Hindlimb muscle (tissue), 1 donor: ENCODE measurements at places on chromosomes 1 and 21.

- no peak for DNase-seq
Observed at GRCh38 chr1:21379571-21379970, 60.4 kb upstream of the NBPF3 start.

DNA sequence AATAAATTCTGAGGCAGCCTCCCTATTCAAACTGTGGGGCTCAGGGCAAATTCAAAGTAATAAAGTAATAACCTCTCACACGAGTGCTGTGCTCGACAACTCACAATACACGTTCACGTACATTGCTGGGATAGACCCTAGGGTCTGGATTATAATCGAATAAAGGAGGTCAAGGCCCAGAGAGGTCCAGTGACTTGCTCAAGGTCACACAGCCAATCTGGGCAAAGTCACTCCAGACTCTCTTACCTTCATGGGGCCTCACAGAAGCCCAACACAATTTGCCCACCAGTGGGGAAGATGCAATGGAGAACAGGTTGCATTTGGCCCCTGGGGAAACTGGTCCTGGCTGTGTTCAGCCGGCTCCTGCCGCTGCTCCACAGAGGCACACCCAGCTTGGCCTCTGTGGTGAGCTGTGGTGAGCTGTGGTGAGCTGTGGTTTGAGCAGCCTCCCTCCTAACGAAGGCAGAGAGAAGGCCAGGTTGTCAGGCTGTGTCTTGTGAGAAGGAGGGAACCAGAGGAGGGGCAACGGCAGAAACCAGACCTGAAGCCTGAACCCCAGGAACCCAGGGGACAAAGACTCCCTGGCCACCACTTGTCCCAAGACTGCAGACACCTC, 35.1 kb downstream of the NUAK2 start:
- DNase-seq: no peak

DNA sequence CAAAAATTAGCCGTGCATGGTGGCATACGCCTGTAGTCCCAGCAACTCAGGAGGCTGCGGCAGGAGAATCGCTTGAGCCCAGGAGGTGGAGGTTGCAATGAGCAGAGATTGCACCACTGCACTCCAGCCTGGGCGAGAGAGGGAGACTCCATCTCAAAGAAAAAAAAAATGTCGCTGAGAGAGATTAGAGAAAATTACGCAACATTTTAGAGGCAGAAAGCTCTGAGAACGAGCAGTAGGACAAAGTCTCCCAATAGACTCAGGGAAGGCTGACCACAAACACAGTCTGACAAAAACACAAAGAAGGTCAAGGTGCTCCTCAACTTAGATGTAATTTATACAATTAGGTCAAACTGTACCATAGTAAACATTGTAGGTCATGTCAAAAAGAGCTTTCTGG, 367.6 kb upstream of the ZRANB2 start:
- no peak for DNase-seq

- DNase-seq: no peak
Observed at GRCh38 chr1:24126018-24126671, 14.2 kb upstream of the MYOM3 start.

GRCh38 chr1:67791686-67792085, 41.6 kb downstream of the GNG12 start:
- no peak for DNase-seq

DNA sequence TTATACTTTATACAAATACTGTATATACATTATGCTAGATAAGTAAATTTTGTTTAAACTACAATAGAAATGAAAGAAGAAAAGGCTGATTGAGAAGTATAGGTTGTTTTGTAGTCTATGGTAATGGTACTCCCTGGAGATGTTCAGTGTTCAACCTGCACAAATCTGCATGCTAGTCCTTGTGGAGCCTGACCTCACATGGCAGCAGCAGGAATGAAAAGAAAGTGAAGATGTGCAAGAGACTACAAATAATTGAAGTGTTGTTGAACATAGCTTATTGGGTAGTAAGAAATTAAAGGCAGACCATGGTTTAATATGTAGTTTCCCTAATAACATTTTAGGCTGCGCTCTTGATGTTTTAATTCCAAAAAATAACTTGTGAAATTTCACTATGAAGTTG, 201.2 kb downstream of the TGFB2 start:
- no peak for DNase-seq

GRCh38 chr1:64663668-64664067, 81.2 kb upstream of the RAVER2 start:
- DNase-seq: no peak

- peak; percentile 36 for DNase-seq
Observed at GRCh38 chr21:18499761-18500376, 96.3 kb upstream of the TMPRSS15 start.

DNA sequence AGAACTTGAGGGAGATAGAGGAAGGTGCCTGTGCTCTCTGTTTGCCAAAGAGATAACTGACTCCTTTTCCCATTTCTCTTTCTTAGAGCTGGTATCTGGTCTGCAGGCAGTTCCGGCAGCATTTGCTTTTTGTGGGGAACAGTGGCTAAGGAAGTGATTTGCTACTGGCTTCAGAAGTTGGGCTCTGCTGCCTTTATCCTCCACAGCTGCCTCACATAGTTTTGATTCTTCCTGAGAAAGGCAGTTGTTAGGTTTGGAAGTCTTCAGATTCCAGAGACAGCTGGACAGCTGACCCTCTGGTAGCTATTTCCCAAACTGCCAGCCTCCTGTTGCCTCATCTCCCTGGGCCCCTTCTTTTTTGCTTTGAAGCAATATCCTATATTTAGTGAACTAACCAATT, 62.6 kb upstream of the MACF1 start:
- no peak for DNase-seq

- DNase-seq: no peak
Observed at GRCh38 chr1:66493731-66494130, 40.2 kb upstream of the SGIP1 start.

DNA sequence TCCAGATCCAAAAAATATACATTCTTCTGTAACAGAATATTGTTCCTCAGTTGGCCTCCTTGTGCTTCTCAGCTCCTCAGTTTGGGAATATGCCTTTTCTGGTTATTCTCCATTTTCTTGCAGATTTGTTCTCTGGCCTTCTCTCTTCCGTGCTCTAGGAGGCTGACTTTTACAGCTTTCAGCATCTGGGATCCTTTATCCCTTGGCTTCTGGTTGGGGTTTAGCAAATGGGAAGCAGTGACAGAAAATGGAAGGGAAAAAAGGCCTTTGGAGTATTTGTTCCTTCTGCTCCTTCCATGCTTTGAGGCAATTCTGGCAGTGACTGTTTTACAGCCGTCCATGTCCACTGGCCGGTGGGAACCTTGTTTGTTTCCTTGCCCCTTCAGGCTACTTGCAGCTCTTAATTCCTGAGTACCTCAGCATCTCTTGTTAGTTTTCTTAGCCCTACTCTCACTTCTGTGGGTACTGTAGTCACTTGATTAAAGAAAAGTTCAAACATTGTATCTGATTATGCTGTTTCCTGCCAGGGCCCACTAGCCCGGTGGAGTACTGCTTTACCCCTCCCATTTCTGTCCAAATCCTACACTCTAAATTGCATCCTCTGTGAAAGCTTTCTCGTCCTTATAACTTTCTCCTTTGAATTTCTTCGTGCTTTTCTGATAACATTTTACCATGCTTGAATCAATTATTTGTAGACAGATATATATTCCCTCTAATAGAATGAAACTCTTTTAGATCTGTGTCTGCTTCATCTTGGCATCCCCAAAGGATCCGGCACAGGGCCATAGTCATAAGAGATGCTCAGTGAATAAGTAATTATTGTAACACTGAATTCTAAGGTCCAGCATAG, 118.2 kb downstream of the OSBPL9 start:
- DNase-seq: peak; percentile 13

GRCh38 chr1:169133801-169134502, 27.5 kb downstream of the ATP1B1 start:
- DNase-seq: no peak

DNA sequence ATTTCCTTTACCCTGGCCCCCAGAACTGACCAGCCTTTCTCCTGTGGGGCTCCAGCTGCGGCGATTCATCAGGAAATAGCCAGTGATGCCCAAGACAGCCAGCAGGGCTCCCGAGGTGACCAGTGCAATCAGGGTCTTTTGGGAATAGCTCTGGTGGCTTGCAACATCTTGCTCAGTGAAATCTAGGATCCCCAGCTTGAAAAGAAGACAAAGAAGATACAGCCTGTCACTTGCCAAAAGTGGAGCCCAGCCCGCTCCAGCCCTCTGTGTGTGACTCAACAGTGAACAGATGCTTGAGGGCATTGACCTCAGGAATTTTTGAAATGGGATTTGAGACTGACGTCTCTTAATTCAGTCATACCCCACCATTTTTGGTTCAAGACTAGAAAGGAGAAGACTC, 22.3 kb downstream of the CD34 start:
- DNase-seq: no peak

DNA sequence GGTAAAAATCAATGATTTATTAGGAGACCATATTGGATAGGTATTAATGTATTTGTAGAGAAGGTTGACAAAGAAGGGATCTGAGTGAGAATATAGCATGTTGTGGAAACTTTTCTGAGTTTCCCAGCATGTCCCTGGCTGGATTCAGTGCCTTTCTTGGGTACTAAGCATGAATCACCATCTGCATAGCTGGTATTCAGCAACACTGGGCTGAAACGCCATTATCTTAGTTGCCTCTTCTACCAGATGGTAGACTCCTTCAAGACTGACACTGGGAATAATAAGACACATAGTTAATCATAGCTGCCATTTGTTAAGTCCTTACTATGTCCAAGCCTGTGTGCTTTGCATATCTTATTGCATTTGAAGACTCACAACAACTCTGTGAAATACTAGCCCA, 45.5 kb downstream of the ATP5PF start:
- no peak for DNase-seq

DNA sequence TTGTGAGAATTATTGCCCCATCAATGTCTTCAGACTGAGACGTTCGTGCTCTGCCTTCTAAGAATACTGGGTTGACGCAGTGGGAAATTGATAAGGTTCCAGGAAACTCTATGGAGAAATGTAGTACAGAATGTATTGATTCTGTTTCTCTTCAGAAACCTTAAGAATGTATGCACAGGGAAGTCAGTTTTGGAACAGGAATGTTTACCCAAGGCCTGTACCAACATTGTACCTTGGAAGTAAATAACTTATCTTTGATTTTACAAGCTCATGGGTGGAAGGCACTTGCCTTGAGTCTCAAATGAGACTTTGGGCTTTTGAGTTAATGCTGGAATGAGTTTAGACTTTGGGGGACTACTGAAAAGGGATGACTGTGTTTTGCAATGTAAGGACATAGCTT, 59.5 kb upstream of the PCP4 start:
- no peak for DNase-seq

GRCh38 chr1:101370488-101370887, 133.7 kb downstream of the S1PR1 start:
- DNase-seq: no peak

DNA sequence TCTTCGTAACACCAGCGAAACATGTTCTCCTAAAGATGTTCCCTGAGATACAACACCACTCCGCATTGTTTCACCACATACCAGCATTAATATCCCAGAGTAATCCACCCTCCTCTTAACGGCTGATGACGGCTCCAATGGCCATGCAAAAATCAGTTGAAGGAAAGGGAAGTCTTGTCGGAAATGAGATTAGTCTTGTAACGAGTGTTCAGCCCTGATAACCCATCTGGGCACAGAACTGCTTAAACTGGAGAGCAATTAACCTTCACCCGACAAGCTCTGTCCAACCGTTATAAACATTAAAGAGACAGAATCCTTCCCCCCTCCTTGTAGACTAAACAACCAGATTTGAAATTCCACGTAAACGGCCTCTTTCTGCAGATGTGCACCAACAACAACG, 21.9 kb downstream of the ERG start:
- DNase-seq: no peak

DNA sequence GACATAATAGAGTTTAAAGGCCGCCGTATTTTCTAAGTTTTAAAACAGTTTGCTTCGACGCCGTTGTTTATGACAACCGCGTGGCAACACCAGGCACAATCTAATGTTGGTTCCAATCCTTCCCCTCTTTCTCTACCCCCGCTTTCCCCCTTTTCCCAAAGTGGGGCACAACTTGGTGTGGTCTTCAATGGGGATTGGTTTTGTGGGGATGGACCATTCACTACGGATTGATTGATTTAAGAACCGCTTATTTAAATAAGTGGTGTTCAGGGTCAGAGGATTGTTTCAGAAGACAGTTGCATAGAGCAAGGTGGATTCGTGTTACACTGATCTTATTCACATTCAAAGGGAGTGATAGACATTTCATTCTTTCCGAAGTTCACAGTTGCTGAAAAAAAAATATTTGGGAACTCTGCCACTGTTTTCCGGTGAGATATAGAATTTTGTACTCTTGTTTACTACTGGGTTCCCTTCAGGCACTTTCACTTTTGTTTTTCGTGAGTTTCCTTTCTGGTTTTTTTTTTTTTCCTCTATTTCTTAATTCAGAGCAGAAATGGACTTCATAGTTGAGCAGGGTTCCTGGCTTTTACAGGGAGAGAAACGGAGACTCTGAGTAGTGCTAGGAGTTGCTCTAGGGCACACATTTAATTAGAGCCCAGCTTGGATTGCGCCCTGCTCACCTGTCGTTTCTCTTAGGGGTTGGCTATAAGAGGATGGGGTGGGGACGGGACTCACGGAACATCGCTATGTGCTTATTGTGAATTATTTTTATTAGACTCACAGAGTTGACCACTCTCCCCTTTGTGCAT, 79.6 kb upstream of the AK4 start:
- peak; percentile 55 for DNase-seq

- no peak for DNase-seq
Observed at GRCh38 chr21:31909153-31910073, 36.6 kb downstream of the HUNK start.

- DNase-seq: no peak
Observed at GRCh38 chr1:20100632-20101355, 18.5 kb downstream of the PLA2G2D start.

GRCh38 chr1:44819196-44819607, 10.9 kb downstream of the BTBD19 start:
- no peak for DNase-seq
